Sciatic nerve (tissue), 2 donors: ENCODE measurements at places on chromosomes 6 and 20.

DNA sequence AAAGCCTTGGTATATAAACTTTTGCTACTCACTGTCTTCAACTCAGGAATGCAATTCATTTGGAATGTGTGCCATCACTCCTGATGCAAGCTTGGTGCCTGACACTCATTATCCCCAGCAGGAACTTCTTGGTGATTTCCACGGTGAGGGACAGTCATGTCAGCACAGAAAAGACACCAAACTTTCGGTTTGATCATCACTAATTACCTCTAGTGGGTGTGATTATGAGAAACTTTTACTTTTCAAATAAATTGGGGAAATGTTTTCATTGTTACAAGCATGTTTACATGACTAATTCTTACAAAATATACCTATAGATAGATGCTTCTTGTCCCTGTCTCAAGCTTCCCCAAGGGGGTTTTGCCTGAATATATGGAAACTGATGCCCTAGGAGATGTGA lies 40.9 kb downstream of the RPP40 start:
- no peak for DNase-seq

- DNase-seq: no peak
Observed at GRCh38 chr6:43989581-43990146, 137.6 kb downstream of the MRPL14 start.

GRCh38 chr6:337805-338368 lies 45.6 kb downstream of the DUSP22 start:
- no peak for DNase-seq

DNA sequence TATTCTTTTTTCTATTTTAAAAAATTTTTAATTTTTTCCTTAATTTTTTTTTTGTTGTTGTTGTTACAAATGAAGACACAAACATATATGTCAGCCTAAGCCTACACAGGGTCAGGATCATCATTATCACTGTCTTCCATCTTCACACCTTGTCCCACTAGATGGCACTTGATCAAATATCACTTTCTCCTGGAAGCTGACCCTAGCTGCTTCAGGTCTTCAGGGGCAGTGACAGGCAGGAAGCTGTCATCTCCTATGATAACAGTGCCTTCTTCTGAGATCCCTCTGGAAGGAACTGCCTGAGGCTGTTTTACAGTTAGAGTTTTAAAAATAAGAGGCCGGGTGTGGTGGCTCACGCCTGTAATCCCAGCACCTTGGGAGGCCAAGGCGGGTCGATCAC lies 70.2 kb upstream of the EEF1E1 start:
- DNase-seq: no peak

GRCh38 chr6:89050697-89051096 lies 29.9 kb upstream of the PNRC1 start:
- no peak for DNase-seq

DNA sequence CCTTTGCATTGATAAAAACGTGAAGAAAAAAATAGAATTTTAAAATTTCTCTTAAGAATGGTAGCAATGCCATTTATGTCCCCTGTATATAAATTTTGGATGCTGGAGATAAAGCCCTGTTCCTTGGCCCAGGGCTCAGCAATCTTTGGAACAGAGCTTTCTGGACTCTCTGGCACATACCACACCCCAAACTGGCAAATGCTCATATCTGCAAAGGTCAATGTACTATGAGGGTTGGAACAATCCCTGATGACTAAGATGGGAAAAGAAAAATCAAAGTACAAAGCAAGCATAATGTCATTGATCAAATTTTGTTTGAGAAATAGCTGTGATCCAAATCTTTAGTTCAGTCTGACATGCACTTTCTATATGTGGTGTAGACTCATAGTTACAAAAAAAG lies 158.1 kb upstream of the HCRTR2 start:
- DNase-seq: no peak

- DNase-seq: no peak
Observed at GRCh38 chr6:97689078-97689754, 406.2 kb upstream of the MMS22L start.

DNA sequence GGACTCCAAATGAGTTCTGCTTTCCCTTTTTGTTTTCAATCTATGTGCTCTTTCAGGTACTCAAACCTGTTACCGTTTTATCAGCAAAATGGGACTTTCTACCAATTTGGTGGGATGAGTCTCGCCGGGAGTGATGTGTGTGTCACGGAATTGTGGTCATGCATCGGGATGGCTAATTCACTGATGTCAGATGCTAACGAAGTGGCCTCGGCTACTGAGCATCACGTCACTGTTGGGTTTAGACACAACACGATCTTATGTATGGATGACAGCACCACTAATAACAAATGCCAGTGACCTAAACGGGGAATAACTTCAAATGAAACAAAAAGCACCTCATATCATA lies 1.6 kb upstream of the PCK1 start:
- no peak for DNase-seq

DNA sequence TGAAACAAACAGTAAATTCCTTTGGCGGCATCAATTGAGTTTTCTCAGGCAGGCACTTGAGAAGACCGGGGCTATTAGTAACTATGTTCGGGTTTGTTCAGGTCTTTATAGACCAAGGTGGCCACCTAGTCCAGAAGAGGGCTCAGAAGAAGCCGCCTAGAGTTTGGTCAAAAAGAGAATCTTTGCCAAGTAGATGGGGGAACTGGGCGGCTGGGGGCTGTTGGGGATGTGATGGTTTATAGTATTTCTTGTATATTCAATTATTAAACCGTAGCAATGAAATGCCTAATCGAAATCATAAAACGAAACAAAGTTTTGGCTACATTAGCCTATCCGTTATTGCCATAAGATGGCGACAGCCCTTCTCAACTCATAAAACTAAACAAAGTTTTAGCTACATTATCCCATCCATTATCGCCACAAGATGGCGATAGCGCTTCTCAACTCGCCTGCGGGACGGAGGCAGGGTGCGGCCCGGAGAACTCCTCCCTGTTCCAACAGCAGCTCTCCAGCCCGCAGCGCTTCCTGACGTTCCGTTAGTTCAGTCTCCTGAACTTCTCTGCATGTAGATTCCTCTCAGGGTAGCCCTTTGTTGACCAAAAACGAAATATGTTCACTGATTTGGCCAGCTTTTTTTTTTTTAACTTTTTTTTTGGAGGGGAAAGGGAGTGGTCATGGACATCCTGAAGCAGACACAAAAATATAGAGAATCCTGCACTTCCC lies 120.5 kb upstream of the PRSS16 start:
- peak; percentile 94 for DNase-seq

DNA sequence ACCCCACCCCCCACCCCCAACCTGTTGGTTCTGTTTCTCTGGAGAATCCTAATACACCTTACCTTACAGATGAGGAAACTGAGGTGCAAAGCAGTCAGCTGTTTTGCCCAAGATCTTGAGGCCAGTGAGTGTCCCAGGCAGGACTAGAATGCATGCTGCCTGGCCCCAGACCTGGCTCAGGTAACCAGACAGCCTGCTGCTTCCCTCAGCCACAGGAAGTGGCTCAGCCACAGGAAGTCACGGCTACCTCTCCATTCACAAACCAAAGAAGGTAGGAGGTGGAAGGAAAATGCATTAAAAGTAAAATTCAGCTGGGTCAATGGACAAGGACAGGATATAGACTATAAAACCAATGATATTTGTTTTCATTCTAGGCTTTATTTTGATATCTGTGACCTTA lies 517.6 kb downstream of the CD83 start:
- DNase-seq: no peak

DNA sequence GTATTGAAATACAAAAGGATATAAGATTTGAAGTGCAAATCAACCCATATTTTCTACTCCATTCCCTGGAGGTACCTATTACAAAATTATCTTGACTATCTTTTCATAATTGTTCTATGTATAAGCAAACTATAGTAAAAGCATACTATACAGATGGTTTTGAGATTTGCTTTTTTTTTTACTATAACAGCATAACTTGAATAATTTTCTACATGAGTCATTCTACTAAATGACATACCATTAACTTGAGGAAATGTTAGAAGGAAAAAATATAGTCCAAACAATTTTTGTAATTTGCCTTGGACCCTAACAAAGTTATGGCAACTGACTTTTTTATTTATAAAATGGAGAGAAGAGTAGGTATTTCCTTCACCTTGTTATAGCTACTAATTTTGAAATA lies 472.7 kb downstream of the PKHD1 start:
- no peak for DNase-seq

DNA sequence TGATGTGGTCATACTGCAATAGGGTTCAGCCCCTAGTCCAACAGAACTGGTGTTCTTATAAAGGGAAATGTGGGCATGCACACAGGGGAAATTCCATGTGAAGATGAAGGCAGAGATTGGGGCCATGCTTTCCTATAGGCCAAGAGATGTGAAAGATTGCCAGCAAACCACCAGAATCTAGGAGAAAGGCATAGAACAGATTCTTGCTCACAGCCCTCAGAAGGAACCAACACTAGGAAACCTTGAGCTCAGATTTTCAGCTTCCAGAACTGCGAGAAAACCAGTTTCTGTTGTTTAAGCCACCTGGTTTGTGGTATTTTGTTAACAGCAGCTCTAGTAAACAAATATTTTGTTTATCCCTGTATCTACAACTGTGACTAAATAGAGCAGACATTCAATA lies 197.6 kb upstream of the CITED2 start:
- DNase-seq: no peak

DNA sequence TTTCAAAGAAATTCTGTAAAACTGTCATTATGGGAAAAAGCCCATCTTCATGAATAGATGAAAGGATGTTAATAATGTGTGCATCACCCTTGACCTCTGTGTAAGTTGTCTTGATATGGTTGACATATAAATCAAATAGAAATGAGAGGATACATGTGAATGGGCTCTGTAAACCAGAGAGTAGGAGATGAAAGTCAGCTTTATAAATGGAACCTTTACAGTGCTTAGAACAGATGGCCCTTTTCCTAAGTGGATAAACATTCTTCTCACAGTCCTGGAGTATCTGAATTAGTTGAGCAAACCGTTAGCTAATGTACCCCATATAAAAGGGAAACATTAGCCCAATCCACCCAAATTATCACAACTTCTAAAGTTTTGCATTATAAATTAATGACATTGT lies 57.5 kb downstream of the MYLK4 start:
- no peak for DNase-seq

DNA sequence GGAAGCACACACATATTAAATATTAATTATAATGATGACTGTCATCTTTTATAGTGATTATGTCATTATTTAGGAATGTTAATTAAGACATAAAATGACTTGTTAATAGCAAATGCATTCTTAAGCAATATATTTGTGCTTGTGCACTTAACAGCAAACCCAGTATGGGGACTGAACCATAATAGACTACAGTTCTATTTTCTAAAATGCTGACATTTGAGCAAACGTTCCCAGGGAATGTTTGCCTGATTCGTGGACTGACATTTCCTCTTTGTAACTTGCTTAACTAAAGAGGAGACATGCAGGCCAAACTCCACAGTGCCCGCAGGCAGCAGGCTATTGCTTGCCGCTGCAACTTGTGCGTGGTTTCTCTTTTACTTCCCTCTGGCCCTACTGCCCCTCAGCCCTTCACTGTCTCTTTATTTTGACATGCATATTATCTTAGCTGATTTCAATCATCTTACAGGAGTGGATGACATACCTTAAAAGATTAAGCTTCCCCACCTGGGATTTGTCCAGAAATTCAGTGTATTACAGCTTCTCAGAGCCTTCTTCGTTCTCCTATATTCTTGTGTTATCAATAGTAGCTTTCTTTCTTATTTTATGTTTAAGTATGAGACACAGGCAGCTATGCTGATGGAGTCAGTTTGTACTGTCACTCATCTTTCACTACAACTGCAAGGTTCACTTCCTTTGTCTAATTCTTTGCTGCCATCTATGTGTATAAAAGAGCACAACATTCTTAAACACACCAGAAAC lies 141.5 kb downstream of the GMDS start:
- DNase-seq: no peak

DNA sequence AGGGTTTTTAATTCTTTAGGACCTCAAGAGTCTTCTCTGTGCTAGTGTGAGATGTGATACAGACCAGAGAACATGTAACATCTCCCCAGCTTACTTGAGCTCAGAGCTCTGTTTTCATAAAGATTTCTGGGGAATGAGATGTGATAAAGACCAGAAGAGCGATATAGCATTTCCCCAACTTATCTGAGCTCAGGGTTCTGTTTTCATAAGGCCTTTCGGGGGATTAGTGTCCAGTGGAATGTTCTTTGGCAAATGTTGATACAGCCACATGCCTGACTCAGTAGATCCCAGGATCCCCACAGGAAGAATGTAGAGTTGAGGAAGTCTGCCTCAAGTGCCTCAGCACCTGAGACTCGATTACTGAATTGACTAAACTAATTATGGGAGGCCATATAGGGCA lies 18.7 kb upstream of the TOP1 start:
- no peak for DNase-seq

DNA sequence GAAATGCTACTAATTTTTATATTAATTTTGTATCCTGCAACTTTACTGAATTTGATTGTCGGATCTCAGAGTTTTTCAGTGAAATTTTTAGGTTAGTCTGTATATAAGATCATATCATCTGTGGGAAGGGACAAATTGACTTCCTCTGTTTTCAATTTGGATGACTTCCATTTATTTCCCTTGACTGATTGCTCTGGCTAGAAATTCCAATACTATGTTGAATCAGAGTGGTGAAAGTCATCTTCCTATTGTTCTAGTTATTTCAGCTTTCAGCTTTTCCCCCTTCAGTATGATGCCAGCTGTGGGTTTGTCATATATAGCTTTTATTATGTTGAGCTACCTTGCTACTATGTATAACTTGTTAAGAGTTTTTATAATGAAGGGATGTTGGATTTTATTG lies 771.2 kb downstream of the KIF16B start:
- DNase-seq: no peak

- DNase-seq: no peak
Observed at GRCh38 chr20:61112515-61112914, 139.5 kb upstream of the CDH4 start.

DNA sequence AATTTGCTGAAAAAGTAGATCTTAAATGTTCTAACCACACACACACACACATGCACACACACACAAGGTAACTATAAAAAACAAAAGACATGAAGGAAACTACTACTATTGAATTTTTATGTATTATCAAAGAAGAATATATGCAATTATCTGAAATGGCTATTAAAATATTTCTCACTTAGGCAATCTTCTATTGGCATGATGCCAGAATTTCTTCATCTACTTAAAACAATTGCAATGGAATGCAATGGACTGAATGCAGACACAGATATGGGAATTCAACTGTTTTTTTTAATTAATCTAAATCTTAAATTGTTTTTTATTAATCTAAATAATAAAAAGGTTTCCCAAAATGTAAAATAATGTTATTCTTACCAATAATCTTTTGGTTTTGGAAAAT lies 152.6 kb upstream of the SMLR1 start:
- DNase-seq: no peak

- DNase-seq: no peak
Observed at GRCh38 chr20:610130-611046, at the start of gene TCF15. Gene TCF15 (minus strand): TSS chr20:610309. CDS start chr20:610237, 72 bp downstream.

- no peak for DNase-seq
Observed at GRCh38 chr6:37052027-37052628, 46.7 kb downstream of the FGD2 start.
